ENCODE measurements at places on chromosomes 3 and 15.

DNA sequence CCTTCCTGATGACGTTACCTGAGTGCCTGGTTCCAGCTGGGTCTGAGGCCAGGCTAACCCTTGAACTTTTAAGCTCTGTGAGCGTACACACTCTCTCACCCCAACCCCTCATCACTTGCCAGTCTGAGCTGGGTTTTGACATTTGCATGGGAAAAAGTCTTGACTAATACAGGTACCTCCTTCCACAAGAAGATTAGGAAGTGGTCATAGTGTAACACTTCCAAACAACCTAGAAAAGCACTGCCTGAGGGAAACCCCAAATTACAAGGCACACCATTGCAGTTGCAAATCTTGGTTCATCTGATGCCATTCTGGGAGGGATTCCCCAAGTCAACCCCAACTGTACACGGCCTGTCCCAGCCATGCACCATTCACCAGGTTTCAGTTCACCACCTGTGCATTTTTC lies 499.8 kb downstream of the FOXP1 start:
- no peak for DNase-seq

GRCh38 chr15:37425541-37425940 lies 325.2 kb upstream of the MEIS2 start:
- DNase-seq = peak; percentile 1

DNA sequence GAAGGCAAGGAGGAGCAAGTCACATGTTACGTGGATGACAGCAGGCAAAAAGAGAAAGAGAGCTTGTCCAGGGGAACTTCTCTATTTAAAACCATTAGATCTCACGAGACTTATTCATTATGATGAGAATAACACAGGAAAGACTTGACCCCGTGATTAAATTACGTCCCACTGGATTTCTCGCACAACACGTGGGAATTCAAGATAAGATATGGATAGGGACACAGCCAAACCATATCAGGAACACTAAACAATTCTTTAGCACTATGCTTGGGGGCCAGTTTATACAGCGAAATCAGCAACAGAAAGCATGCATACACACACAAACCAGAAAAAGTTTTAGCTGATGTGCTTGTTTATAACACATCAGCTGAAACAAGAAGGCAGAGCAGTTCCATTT lies 704.2 kb downstream of the OTOL1 start:
- DNase-seq = no peak

GRCh38 chr15:94480289-94480834 lies 249.0 kb downstream of the MCTP2 start:
- DNase-seq = no peak

DNA sequence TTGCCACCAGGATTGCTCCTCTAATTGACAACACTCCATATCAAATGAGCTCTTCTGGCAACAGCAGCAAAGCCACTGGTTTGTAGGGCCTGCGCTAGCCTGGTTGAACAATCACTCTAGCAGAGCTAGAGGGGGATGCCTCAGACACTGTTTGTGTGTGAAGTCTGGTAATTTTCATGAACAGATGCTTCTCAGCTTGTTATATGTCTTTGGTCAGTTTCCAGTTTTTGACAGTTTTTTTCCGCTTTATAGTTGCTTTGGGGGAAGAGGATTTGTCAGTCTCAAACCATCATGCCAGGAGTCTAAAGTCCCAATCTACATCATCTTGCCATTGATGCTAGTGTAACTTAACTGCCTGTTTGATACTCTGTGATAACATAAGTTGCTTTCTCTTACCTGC lies 136.0 kb downstream of the HCN4 start:
- DNase-seq = no peak

GRCh38 chr3:42133500-42134298 lies 42.5 kb downstream of the TRAK1 start:
- no peak for DNase-seq

- DNase-seq = no peak
These were observed 12.5 kb downstream of the ST3GAL6 start for GRCh38 chr3:98775459-98776139.

- no peak for DNase-seq
These were observed 1039.2 kb downstream of the AGBL1 start for GRCh38 chr15:87118846-87119245.

DNA sequence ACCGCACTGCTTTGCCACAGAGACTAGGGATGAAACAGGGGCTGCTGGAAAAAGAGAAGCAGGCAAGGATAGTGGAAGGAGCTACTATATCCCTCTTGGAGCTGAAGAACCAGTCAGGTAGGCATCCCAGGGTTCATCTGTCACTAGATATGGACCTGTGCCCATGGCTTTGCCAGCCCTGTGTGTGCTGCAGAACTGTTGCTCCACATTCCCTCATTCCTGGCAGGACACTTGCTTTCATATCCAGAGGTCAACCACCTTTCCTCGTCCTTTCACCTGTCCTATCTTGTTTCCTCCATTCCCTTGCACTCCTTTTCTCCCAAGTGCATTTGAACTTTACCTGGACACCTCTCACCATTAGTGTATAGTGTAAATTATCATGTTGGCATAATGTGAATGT lies 12.0 kb downstream of the SNRK start:
- DNase-seq = no peak

GRCh38 chr3:187025656-187026316 lies 95.5 kb downstream of the ST6GAL1 start:
- no peak for DNase-seq

Data from HFFc6 (cell line).